H54 (cell line): ENCODE measurements at places on chromosomes 16 and 17.

DNA sequence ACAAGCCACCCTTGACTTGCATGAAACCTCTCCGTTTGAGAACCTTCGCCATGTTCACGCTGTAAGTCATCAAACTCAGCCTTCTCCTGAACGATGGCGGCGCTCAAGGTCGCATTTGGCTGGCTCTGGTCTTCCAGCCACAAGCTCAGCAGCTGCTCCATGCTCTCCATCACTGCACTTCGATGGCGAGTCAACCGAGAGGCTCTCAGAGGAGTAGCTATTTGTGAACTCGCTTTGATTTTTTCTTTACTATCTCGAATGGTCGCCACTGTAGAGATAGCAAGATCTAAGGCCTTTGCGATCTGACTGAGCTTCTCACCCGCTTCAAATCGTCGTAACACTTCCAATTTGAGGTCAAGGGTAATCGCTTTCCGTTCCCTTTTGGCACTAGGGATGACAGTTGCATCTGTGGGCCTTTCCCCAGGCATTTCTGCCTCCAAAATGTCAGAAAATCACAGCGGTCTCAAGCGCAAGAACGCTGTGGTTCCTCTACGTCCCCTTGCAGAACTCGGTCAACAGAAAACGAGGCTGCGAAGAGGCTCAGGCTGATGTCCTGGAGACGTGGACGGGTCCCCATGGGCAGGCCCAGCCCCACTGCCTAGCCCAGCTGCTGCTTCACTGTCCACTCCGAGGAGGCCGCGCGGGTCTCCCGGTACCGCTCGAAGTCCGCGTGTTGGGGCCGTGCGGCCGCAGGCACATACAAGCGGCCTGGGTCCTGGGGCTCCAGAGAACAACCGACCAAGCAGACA, 23.1 kb downstream of the DEF8 start:
- DNase-seq = no peak

DNA sequence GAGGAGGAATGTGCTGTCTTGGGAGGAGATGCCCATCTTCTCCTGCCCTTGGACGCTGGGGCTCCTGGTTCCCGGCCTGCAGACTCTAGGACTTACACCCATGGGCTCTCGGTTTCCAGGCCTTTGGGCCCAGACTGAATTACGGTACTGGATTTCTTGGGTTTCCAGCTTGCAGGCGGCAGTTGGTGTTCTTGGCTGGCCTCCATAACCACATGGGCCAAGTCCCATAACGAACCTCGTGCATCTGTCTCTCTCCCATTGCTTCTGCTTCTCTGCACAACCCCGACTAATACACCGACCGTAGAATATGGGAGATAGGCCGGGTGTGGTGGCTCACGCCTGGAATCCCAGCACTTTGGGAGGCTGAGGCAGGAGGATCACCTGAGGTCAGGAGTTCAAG, 162.6 kb downstream of the SDK2 start:
- no peak for DNase-seq

GRCh38 chr17:68906638-68907037, 48.6 kb downstream of the ABCA8 start:
- no peak for DNase-seq

DNA sequence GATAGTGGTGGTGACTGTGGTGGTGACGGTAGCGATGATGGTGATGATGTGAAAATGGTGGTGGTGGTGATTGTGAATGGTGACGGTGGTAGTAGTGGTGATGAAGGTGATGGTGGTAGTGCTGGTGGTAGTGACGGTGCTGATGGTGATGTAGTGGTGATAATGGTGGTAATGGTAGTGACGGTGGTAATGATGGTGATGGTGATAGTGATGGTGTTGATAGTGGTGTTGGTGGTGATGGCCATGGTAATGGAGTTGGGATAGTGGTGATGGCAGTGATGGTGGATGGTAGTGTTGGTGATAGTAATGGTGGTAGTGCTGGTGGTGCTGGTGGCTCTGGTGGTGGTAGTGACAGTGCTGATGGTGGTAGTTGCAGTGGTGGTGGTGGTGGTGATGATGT, 14.7 kb upstream of the RBFOX1 start:
- no peak for DNase-seq

GRCh38 chr16:734981-735881, 5.6 kb downstream of the CIAO3 start:
- no peak for DNase-seq

DNA sequence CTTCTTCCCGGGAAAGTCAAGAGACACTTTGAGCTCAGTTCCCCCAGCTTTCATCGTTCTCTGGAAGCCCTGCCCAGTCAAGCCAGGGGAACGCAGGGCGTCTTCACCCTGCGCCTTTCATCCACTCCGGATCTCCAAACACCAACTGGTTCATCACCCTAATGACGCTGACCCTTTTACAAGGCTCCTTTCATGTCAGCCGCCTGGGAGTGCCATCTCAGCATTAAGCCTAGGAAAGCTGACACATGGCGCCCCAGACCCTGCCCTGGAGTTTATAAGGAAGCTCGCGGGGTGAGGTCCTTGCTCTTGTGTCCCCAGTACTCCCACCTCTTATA, 594 bp upstream of the DNAJC7 start:
- DNase-seq = no peak

DNA sequence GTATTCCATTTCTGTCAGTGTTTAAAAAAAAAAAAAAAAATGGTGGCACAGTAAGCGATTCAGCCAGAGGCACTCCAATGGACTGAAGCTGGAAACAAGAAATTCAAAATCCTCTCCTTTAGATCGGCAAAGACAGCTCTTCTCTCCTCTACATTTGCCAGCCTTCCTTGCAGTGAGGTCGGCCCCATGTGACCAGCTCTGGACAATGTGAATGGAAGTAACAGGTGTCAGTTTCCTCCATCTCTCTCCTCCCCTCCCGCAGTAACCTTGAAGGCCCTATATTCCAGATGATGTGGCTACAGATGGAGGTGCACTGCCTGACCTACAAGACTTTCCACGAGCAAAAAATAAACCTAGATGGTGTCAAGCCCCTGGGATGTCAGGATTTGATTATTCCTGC, 15.0 kb downstream of the CUEDC1 start:
- no peak for DNase-seq

GRCh38 chr17:50737118-50737698, 17.8 kb downstream of the LUC7L3 start:
- no peak for DNase-seq

DNA sequence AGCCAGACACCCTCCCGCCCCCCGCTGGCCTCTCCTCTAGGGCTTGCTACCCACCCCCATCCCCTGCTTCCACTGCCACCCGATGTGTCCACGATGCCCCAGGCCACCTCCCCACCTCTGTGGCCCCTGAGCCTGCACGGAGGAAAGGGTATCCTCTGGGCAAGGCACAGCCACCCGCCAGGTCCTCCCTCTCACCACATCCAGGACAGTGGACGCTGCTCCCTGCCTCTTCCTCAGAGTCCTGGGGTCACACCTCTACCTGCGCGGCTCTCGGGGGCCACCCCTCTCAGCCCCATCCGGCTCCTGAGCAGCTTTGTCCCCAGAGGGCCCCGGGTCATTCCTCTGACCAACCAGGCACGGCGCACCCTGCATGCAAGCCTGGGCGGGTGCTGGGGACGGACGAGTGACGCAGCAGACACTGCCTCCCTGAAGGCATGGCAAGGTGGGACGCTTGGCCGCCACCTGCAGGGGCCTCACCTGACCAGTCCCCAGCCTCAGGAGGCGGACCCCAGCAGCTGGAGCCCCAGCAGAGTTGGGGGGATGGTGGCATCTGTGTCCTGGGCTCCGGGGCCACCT, 24.8 kb downstream of the FLYWCH1 start:
- no peak for DNase-seq

DNA sequence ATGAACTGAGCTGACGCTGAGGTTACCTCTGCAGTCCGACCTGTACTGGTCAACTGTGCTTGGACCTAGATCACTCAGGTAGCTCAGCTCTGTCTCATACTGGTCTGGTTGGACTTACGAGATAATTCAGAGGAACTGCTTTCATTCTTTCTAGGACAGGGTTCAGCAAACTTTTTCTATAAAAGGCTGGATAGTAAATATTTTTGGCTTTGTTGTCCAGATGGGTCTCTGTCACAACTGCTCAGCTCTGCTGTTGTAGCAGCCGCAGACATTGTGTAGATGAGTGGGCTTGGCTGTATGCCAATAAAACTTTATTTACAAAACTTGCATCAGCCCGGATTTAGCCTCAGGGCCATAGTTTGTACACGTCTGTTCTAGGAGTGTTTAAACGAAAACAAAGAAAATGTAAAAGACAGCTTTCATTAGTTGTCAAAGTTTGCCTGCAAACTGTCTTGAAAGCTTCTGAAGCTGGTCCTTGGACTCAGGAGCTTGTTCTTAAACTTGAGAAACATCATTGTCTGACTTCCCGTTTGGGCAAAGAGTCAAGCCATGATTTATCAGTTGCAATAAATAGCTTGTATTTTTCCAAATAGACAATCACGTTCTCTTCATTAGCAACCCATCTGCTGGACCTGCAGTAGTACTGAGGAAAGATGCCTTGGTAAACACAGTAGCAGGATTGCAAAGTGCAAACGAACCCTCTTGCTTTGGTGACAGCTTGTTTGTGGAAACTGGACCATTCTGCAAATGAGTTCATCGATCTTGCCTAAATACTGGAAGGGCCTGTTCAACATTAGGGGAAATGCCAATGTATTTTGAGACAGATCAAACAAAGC, 253.4 kb downstream of the SNX29 start:
- no peak for DNase-seq

- DNase-seq = no peak
These were observed 10.3 kb downstream of the ANKRD13B start for GRCh38 chr17:29603109-29603674.

GRCh38 chr16:66344533-66345145, 21.9 kb upstream of the CDH5 start:
- DNase-seq = no peak

GRCh38 chr16:57115514-57116182, 23.3 kb downstream of the CPNE2 start:
- DNase-seq = no peak

GRCh38 chr17:34675143-34675542, 95.8 kb downstream of the TMEM132E start:
- no peak for DNase-seq
